Activated T-helper 9 cell treated with anti-CD3 and anti-CD28 coated beads, Interleukin-2, amount 50 U/mL, for 16 hours (primary cell): ENCODE measurements at places on chromosomes 3 and 15.

DNA sequence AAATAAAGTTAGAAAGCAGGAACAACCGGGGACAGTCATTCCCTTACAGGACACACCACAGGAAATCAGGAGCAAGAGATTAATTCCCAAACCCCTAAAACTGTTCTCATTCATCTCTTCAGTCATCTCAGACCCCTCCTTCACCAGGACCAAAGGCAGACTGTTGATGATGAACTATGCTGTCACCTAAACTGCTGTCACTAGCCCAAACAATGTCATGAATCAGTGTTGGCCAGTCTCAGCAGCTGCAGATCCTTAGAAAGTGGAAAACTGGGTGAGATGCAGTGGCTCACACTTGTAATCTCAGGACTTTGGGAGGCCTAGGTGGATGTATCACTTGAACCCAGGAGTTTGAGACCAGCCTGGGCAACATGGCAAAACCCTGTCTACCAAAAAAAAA is 909.6 kb downstream of the ROBO1 start:
- DNase-seq = no peak

DNA sequence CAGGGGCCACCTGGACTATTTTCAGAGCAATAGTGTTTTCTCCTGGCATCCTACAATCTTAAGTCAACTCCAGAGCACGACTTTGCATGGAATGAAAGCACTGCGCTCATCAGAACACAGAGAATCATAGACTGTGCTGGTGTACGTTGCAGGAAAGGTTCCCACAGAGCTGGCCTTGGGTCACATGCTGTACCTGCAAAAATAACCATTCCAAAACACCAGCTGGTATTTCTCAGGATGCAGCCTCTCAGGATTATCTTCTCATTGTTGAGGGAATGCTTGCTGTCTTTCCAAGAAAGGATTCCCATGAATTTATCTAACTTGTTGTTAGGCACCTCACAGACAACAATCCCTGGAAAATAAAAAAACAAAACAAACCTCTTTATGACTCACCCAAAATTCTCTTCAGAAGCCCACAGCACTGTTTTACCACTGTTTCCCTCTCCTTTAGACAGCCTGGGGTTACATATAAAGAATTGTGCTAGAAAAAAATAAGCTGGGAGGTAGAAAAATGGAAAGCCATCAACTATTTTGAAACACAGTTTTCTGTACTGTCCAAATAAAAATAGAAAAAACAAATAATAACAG is 131.7 kb downstream of the ATP8B4 start:
- no peak for DNase-seq

- no peak for DNase-seq
Observed at GRCh38 chr15:100269831-100270230, 71.9 kb downstream of the ADAMTS17 start.

DNA sequence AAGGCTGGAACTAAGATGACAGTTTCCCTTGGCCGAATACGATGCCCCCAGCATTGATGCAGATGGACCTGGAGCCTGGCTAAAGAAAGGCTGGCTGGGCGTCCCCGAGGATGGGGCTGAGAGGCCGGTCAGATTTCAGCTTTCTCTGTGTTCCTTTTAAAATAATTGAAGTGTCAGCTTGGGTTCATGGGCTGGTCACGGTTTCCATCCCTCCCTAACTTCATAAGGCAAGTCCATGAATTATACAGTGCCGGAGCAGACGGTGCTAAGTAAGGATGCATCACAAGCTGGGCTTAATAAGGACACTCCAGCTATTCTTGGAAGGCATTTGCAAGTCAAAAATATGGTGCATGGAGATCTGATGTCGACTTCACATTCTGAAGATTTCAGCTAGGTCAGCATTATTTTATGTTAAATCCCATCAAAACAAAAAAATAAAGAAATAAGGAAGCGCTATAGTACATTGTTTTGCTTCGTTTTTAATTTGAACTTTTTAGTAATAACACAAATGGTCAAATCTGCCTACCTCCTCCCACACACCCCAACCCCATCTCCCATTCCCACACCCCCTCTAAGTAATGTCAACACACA is 220.8 kb downstream of the RPLP1 start:
- DNase-seq = no peak

DNA sequence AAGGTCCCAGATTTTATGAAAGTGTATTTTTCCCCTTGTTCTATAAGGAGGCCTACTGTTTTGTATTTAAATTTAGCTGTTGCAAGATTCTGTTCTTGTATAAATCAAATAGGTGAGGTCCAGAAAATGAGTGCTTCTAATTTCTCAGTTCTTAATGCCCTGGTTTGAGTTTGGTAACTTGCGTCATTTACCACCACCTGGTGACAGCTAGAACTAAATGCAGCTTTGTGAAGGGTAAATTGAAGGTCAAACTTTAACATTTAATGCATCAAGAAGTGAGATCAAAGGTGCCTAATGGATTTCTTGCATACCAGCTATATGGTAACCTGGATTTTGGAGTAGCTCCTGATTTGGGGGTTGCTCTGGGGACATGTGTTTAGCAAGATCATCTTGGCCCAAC is 50.7 kb upstream of the POLR2M start:
- no peak for DNase-seq

DNA sequence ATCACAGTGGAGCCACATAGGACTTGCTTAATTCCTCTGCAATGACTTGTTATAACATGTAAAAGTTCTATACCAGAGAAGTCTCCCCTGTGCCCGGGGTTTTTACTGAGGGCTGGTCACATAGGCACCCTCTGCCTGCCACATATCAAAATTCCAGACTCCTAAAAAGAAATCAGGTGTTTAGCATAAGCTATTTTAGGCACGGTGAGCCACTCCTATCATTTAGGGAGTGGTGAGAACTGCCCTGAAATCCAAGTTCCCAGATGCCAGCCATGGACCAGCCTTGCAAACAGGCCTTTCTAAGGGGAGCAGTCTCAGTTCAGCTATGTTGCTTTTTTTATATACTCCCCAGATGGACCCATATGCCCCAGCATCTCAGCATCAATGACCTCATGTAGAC is 130.3 kb downstream of the THSD4 start:
- DNase-seq = no peak

GRCh38 chr15:71634820-71635560 is 175.4 kb upstream of the NR2E3 start:
- DNase-seq = no peak

- DNase-seq = no peak
Observed at GRCh38 chr3:194285850-194286197, 65.3 kb downstream of the CPN2 start.

GRCh38 chr15:90184119-90184785 is 16.9 kb upstream of the SEMA4B start:
- DNase-seq = no peak

GRCh38 chr15:69311319-69311721 is 12.6 kb downstream of the PAQR5 start:
- no peak for DNase-seq

GRCh38 chr15:97890307-97890706 is 70.2 kb upstream of the ARRDC4 start:
- no peak for DNase-seq

DNA sequence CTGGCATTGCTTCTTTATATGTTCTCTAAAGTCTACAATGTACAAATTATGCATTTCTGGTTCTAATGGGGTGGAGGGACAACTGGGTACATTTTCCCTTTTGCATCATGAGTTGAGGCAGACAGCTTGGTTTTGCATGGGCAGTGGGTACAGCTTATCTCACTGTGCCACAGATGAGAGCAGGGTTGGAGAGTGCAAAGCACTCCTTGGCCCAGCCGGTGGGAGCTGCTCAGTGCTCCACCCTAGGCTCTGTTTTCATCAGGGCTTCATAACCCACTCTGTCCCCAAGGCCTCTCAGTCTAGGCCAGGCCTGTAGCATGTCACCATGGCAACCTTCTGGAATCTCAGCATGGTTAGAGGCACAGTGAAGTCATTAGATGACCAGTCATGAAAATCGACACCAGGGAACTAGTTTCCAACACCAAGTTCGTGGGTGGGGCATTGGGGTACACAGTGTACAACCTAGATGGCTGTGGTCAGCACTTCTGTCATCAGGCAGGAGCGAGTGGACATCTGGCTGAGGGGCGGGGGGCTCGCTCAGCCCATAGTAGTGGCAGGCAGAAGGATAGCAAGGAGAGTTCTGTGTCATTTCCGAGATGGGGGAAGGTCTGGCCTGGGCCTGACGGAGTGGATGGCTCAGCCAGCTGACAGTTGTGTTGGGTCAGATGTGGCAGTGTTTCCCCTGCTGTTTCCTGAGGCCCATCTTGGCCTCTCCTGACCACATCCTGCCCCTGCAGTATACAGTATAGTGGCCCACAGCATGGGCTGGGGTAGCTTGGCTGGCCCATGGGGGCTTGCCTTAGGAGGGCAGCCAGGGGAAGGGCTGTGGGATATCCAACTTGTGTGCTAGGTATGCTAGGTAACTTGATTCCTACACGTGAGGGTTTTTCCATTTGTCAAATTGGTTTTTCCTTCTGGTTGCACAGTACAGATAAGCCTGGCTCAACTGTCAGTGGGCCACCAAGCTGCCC is 75.7 kb upstream of the PRR23C start:
- DNase-seq = no peak

GRCh38 chr15:68930268-68931022 is at the start of gene SPESP1:
SPESP1 (plus strand) TSS chr15:68930525; CDS start chr15:68930654, 129 bp downstream.
- DNase-seq = peak; percentile 24

DNA sequence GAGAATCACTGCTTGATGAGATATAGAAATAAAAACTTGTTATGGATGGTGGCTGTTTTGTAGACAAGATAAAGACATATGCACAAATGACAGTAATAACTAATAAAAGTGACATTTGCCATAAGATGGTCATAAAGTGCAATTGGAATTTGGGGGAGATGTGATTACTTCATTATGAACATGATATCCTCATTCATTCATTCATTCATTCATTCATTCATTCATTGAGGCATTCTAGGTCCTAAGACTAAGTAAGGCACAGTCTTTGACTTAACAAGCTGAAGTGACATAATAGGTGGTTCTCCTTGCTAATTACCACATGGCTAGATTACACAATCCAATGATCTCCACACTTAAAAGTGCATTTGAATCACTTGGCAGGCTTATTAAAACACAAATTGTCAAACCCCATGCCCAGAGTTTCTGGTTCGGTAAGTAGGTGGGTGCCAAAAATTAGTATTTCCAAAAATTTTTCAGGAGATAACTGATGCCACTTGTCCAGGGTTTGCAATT is 18.9 kb downstream of the RAP2B start:
- no peak for DNase-seq

DNA sequence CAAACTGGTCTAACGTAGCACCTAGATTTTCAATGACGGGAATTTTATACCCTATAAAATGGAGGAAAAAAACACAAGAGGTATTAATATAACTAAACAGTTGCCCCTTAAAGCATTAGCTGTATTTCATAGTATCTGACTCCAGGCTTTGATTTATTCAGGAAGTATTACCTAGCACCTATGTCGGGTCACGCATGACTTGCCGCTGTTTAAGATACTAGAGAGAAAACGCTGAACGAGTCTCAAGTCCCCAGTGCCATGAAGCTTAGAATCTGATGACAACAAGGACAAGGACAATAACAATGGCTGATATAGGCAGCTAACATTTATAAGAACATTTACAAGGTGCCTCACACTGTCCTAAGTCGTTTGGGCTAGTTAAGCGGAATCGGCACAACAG is 1.9 kb downstream of the SNRPA1 start:
- no peak for DNase-seq
